Brain pericyte (primary cell): ENCODE measurements at places on chromosomes 11 and 22.

DNA sequence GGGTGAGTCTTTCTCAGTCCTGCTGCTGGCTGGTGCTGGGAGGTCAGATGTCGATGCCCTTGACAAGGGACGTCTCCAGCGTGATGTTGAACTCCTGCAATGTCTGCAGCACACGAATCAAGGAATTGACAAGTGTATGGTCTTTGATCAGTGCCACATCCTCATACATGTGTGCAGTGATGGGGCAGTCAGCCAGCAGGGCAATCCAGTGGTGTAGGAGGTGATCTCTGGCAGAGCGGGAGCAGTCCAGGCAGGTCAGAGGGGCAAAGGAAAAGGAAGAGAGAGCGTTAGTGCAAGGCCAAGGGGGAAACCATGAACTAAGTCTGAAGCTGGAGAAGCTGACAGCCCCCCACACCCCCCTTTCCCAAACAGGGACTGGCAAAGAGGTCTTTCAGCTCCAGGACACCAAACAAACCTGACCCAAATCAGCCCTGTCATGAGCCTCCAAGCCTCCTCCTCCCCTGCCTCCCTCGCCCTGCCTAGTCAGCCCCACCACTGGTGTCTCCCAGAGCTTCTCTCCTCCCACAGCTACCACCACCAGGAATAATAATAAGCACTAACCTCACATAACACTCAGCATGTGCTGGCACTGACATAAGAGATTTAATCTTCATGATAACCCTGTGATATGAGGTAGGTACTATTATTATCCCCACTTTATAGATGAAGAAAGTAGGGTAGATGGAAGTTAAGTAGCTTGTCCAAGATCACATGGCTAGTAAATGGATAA is 48.4 kb upstream of the SCUBE2 start:
- DNase-seq = no peak

DNA sequence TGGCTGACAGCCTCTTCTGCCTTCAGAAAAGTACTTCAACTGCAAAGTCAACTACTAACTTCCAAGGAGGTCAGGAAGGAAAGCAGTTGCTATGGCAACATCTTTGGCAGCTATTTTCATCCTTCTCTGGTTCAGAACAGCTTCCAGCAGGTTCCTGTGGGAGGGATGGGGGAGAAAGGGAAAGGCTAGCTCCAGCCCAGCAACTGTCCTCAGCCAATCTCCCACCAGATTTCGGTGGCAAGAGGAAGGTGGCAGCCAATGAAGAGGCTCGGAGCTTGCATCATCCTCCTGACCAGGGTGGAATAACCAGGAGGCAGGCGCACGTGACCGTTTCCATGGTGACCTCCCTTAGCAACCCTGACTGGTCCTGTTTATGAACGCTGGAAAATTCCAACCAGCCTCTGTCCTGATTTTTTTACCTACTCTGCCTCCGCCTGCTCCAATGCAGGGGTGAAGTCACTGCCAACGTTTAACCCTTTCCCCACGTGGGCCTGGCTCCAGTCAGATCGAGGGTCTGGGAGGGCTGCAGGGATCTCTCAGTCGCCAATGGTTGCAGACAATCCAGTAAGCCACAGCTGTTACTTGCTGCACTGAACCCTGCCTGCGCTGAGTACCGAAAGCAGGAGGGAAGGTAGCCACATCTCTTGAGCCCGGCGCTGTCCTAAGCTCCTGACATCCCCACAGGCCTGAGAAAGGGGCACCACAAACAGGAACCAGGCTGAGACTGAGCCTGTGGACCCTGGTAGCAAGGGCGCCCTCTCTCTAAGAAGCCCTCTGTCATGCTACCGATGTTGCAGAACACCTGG is 11.2 kb upstream of the MALAT1 start:
- peak; percentile 100 for DNase-seq

- DNase-seq = no peak
Observed at GRCh38 chr22:46636221-46637002, 16.2 kb downstream of the GRAMD4 start.

GRCh38 chr11:69686452-69686851 is 11.3 kb upstream of the LTO1 start:
- no peak for DNase-seq

DNA sequence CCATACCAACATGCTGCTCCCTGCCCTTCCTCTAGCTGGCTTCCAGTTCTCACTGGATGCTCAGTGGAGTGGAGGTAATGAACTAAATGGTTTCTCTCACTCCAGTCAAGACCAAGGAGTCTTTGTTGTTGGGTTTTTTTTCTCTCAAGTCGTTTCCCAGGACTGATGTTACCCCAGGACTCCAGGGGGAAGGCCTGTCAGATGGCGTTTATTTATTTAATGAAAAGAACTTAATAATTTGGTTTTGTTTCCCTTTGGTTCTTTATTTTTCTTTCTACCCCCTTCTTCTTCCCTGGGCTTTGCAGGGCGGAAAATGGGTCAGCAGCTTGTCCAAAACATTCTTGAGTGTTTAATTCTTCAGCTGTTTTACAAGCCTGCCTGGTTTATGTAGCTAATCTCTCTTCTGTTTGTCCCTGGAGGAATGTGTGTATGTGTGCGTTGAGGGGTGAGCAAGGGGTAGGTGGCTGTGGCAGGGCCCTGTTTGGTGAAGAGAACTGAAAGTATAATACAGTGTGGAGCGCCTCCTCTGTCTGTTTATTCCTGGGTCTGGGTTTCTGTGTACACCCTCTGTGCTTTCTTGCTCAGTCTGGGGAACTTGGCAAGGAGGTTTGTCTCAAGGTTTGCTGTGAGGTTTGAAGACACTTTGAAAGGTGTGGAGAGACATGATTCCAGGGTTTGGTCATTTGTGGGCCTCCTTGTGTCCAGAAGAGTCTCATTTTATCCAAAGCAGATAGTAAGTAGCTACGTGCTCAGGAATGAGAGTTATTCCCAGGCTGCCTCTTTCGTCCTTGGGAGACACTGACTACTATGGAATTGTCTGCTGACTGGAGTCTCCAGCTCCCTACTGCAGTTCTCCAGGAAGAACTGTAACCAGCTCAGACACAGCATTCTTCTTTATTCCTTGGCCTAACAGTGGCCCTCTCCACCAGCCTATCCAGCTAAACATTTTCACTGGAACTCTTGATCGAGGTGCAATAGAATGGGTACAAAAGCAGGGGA is 175.5 kb downstream of the ADAMTS15 start:
- DNase-seq = peak; percentile 70

- no peak for DNase-seq
Observed at GRCh38 chr11:61695917-61696316, 15.7 kb downstream of the DAGLA start.

DNA sequence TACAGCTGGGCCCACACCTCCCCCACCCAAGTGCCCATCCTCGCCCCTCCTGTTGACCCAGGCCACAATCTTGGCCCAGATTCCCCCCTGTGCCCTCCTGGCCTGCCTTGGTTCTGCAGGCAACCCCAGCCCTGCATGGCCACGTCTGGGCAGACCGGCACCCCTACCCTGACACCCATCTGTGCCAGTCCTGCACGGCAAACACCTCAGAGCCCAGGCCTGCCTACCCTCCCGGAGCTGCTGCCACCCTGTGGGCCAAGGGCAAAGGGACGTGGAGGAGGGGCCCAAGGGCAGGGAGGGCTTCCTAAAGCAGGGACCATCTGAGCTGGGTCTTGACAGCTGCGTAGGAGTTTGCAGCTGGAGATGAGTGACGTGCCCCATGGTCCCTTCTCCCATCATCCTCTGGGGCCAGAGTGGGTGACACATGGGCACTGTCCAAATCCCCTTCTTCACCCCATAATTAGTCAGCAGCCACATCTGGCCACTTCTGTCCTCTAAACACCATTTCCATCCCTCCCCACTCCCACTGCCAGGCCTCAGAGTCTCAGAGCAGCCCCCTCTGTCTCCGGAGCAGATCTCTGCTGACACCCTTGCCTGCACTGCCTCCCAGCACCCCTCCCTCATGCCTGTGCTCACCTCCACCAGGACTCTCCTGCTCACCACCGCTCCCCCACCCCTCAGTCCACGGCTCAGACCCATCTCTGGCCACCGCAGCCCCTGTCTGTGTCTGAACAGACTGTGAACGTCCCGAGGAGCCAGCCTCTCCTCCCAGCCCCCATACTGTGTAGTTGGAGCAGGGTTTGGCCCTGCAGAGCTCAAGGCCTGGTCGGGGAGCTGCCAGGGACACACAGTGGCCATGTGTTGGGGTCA is 35.6 kb upstream of the PPARA start:
- no peak for DNase-seq

DNA sequence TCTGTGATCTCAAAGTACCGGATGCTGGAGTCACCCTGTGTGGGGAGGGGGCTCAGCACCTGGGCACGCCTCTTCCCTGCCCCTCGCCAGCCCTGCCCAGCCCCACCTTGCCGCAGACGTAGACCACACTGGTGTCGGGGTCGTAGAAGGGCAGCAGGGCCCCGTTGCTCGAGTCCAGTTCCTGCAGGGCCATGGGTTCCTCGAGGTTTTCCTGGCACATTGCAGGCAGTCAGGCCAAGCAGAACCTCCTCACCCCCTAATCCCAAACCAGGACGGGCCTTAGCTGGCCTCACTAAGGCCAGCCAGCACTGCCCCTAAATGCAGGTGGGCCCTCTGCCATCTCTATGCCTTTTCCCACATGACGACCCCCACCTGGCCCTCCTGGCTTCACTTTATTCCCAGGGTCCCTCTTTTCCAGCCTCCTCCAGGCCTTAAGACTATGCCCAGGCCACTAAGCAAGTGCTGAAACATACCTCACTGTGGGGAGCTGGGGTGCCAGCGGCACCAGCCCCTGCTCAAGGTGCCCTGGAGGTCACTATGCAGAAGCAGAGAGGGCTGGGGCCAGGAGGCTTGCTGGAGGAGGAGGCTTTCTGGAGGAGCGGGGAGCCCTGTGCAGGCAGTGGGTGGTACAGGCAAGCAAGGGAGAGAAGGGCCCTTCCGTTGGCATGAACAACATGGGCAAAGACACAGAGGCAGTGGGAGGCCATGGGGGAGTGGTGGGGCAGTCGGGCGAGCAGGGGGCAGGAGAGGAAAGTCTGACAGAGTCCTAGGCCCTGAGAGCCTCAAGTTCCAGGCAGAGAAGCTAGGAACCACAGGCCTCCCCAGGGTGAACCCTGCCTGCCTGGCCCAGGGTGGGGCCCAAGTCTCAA is 2.8 kb downstream of the CORO1B start:
- DNase-seq = no peak

- no peak for DNase-seq
Observed at GRCh38 chr11:1459219-1459575, 27.4 kb downstream of the MOB2 start.

DNA sequence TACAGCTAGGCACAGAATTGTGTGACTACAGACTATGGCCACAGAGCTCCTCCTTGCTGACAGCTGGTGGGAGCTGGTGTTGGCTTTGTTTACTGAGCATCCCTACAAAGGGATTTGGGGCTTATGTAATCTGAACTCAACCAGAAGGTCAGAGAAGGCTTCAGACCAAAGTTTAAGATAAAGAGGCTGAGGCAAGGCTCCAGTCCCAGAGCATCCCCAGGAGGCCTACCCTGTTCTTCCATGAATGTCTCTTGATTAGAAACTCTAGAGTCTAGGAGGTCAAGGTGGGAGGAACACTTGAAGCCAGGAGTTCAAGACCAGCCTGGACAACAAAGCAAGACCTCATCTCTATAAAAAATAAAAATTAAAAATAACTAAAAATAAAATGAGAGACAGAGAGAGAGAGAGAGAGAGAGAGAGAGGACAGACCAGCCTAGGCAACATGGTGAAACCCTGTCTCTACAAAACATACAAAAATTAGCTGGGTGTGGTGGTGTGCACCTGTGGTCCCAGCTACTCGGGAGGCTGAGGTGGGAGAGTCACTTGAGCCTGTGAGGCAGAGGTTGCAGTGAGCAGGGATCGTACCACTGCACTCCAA is 125.5 kb upstream of the SERPIND1 start:
- DNase-seq = no peak

- DNase-seq = no peak
Observed at GRCh38 chr11:125343718-125344131, 152.3 kb downstream of the FEZ1 start.

DNA sequence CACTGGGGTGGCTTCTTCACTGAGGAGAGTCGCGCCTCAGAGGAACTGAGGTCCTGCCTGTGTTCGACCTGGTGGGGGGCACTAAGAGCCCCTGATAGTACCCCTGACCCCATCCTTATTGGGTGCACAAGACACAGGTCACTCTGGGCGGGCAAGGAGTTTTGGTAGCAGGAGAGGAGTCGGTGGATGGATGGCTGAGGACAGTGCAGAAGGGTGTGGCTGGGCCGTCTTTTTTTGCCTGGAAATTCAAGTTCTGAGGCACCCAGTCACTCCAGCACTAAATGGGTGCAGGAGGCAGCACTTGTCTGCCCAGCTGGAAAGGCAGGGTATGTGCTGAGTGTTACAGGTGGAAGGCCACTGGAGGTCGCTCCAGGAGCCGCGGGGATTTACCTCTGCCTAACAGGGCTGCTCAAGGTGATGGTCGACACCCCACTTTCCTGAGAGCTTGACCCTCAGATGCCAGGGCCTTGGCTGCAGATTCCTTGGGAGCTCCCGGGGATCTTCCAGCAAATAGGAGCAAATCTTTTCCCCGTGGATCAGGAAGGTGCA is 960 bp downstream of the TSSC4 start:
- DNase-seq = no peak

GRCh38 chr11:123174196-123175183 is 20.6 kb downstream of the CLMP start:
- DNase-seq = no peak

DNA sequence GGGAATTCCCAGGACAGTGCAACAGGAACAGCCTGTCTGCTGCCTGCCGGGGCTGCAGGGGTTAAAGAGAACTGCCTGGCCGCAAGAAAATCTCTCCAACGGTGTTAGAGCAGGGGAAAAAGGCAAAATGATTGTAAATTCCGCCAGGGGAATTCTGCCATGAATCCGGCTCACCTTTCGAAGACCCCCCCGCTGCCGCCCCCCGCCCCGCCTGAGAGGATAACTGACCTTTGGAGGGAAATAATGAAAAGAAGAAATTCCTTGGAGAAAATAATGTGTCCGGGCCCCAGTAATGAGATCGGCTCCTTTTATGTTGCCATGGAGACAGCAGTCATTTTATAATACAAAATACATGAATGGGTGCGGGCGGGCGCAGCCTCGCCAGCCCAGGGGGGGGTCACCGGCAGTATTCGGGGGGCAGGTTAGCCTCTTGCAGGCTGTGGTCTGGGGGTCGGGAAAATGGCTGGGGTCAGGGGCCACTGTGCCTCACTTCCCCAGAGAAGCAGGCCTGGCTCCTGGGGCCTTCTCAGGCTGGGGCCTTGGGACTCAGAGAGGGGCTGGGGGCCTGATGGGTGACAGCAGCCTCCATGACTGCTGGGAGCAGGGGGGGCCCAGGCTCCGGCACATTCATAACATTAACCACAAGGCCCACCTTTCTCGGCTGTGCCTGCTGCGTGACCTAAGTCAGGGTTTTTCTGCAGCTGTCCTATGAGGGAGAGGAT is 228.1 kb downstream of the MN1 start:
- DNase-seq = no peak

DNA sequence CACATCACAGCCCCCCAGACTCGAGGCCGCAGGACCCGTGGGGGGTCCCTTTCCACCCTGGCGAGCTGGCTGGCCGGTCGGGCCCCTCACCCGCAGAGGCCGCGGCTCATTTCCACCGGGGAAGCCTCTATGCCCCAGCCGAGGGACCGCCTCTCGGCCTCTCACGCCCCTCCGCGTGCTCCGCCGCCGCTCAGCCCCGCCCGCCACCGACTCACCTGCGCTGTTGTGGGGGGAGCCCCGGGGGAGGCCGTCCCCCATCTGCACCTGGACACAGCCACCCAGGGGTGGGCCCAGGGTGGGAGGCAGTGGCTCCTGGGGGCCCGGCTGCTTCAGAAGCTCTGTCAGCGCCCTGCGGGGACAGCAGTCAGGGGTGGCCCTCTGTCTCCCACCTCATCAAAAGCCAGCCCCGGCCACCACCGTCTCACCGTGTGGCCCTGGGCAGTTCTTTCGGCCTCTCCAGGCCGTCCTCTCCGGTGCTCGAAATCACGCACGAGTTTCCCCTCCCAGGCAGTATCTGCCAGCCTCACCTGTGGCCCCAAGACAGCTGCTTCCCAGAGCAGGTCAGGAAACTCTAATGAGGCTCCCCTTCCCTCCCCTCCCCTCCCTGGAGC is 3.8 kb downstream of the SHISA8 start:
- no peak for DNase-seq
